ENCODE measurements at places on chromosomes 3 and 15.

DNA sequence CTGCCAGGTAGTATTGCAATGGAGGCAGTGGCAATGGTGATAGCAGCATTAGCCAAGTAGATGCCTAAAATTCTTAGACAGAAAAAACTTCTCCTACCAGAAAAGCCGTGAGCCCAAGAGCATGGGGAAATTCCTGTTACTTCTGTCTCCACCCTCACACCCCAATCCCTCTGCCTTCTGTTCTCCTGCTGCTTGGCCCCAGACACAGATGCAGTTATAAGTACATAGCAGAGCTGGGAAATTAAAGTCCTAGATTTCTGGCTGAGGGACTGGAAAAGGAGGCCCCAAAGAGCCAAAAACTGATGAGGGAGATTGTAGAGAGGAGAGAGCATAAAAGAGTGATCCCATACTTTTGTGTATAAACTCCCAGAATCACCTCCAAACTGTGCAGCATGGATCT lies 166.9 kb downstream of the SMAD6 start:
- no peak for DNase-seq

DNA sequence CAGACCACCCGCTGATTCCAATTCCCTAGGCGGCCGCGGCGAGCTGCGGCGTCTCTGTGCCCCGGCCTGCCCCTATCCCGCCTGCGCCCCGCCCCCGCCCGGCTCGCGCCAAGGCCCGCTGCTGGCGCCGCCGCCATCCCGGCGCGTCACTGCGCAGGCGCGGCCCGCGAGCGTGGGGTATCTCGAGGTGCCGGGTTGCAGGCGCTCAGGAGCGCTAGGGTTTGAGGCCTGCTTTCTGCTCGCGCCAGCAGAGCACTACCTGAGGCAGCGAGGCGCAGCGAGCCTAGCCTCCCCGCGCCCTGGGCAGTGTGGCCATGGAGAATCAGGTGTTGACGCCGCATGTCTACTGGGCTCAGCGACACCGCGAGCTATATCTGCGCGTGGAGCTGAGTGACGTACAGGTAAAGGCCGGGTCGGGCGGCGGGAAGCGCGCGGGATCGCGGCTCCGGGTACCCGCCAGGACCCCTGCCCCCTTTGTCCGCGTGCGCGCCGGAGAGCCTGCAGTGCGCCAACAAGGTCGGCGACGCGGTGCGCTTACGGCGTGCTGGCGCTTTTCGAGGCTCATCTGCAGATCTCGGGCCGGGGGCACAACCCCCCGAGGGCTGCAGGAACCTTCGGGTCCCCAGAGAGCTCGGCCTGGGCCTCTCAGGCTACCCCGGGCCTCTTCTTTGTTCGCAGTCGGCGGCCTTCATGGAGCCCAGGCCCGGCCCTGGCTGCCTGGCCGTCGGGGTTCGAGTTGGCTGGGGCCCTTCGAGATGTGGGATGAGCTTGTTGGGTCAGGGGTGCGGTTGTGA lies at the start of gene HACD3:
Gene HACD3, plus strand, starts transcription at position 146 of the 794 bp plus-strand sequence. Its CDS starts 169 bp downstream, at position 315.
- DNase-seq: peak; percentile 86

DNA sequence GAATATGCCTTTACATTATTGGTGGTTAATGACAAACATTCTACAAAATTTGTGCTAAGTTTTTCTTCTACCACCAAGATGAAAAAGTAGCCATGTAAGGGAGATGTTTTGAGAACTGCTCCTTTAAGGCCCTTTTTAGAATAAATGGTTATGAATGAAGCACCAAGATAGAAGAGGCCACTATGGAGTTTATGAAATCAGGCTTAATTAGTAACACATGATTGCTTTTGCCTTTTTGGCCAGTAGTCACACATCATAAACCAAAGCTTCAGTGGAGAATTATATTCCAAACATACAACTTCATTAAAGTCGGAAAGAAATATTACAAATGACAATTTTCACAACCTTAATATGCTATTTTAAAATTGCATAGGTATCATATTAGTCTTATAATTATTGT lies 331.7 kb downstream of the RBMS3 start:
- DNase-seq: no peak

DNA sequence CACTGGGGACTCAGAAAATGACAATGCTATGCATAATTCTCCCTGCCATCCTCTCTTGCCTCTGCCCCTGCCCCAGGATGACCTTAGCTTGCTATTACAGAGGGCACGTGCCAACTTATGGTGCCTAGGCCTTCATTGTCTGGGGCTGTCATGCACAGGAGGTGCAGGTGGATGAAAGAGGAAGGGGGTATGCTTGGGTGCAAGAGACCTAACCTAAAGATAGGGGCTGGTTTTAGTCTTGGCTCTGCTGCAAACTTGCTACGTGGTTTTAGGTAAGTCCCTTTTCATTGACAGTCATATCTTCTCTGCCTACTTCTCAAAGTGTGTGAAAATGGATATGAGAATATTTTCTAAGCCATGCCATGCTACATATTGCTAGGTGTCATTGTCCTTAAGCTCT lies 161.3 kb downstream of the EPHB1 start:
- no peak for DNase-seq

DNA sequence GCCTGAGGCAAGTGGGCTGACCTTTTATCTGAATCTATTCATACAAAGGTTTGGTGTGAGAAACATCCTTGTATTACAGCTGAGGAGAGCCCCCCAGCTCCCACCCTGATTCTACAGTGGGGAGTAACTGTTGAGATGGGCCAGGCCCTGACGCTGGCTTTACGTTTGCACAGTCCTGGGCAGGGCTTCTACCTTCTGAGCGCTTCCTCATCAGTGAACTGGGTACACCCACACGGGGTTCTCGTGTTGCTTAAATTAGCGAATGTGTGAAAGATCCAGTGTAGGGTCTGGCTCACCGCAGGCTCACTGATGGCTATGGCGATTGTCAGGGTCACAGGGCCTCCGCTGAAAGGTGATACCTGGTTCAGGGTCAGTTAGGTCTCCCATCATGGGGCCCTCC lies 7.3 kb upstream of the GHRL start:
- no peak for DNase-seq

- DNase-seq: no peak
Observed at GRCh38 chr3:126266291-126266840, 86.0 kb upstream of the ALDH1L1 start.

DNA sequence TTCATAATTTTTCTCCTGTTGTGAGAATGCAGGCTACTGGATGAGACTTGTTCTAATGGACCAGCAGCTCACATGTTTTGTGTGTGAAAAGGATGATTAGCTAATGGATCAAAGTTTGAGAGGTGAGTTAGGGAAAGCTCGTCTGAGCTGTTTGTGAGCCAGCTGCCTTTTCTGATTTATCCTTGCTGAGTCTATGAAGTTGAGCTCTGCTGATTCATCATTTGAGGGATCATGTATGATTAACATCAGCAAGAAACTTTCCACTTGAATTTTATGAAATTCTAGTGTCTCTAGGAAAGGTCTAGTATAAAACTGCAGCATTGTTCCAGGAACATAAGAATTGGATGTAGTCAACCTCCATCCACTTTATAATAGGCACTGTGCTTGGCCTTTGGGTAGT lies 698.7 kb downstream of the NTRK3 start:
- DNase-seq: no peak

DNA sequence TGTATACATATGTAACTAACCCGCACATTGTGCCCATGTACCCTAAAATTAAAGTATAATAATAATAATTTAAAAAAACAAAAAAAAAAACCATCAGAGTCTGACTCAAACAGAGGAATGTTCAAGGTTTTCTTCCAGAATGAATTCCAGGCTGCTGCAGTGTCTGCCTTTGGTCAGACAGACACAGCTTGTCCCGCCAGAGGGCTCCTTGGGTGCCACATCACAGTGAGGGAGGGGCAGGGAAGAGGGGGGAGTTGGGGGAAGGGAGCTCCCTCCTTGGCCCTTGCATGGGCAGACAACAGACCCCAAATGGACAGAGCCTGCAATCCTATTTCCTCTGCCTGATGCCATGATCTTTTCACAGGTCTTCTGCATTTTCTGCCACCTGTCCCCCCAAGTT lies 36.5 kb downstream of the ITGB5 start:
- DNase-seq: no peak

- DNase-seq: no peak
Observed at GRCh38 chr3:142794508-142794907, 70.7 kb downstream of the TRPC1 start.

DNA sequence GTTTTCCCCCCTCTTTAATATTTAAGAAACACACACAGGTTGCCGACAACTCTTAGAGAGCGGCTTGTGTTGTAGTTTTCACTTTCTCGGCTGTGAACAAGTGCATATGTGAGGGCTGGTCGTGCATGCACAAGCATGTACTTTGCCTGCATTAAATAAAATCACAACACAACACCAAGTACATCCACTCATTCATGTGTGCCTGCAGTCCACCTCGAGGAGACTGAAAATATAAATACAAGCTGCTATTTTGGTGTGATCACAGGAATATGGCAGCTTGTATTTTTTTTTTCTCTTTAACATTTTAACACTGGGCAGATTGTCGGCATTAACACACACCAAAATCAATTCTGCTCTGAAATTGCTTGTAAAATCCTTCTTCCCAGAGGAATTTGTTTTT lies 346.4 kb downstream of the TBC1D5 start:
- DNase-seq: no peak

DNA sequence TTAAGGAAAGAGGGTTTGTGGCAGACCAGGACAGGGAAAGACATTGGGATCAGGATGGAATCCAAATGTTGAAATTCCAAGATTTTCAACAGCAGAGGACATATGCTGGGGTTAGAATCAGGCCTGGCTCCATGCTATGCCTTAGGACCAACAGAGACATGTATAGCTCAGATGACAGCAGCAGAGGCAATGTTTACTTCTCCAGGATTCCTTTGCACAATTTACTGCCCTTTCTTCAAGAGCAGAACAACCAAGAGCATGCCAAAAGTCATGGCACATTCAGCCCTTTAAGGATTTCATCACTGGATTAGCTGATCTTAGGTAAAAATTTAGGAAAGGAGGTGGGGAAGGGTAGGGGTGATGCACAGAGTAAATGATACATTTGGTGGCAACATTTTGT lies 69.6 kb upstream of the GSK3B start:
- DNase-seq: no peak

- DNase-seq: no peak
Observed at GRCh38 chr3:30502051-30502741, 104.2 kb upstream of the TGFBR2 start.

DNA sequence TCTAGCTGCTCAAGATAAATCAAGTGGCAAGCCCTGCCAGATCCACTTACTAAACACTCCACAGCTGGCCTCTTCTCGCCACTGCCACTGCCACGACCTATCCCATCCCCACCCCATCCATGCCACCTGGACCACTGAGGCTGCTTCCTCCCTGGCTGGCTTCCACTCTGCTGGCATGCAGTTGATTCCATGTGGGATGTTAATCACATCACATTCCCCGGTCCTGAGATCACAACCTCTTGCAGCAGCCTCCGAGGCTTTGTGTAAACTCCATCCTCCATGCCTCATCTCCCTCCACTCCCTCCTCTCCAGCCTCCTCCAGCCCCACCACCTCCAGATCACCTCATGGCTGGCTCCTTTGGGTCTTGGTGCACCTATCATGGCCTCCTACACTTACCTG lies 7.7 kb downstream of the NCKIPSD start:
- DNase-seq: no peak

DNA sequence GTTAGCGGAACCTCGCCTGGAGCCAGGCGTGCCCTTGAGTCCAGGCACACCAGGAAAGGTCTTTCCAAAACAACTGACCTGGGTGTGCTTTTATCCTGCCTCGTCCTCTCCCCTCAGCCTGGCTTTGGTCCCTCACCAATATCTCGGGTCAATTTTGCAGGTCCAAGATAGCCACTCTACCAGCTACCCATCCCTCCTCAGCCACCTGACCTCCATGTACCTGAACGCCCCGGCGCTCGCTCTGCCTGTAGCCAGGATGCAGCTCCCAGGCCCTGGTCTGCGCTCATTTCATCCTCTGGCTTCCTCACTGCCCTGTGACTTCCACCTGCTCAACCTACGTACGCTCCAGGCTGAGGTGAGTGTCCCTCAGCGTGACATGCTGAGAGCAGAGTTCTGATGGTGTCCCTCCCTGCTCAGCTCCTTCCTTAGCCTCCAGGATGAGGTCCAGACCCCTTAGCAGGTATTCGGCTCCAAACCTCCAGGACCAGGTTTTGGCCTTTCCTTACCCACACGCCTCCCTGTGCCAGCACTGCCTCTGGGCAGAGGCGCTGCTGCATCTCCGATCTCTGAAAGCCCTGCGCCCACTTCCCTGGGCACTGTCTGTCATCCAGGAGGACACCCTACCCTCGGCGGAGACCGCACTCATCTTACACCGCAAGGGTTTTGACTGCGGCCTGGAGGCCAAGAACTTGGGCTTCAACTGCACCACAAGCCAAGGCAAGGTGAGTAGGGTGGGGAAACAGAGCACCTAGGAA lies 14.1 kb downstream of the HDDC3 start:
- DNase-seq: no peak

DNA sequence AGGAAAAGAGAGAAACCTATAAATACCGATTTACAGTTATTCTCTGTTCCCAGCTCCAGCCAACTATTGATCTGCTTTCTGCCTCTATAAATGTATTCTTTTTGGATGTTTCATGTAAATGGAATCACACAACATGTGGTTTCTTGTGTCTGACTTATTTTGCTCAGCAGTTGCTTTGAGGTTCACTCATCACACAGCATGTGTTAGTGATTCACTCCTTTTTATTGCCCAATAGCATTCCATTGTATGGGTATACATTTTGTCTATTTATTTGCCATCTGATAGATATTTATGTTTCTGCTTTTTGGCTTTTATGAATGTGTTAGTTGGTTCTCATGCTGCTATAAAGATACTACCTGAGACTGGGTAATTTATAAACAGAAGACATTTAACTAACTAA lies 23.6 kb downstream of the CCR1 start:
- DNase-seq: no peak

DNA sequence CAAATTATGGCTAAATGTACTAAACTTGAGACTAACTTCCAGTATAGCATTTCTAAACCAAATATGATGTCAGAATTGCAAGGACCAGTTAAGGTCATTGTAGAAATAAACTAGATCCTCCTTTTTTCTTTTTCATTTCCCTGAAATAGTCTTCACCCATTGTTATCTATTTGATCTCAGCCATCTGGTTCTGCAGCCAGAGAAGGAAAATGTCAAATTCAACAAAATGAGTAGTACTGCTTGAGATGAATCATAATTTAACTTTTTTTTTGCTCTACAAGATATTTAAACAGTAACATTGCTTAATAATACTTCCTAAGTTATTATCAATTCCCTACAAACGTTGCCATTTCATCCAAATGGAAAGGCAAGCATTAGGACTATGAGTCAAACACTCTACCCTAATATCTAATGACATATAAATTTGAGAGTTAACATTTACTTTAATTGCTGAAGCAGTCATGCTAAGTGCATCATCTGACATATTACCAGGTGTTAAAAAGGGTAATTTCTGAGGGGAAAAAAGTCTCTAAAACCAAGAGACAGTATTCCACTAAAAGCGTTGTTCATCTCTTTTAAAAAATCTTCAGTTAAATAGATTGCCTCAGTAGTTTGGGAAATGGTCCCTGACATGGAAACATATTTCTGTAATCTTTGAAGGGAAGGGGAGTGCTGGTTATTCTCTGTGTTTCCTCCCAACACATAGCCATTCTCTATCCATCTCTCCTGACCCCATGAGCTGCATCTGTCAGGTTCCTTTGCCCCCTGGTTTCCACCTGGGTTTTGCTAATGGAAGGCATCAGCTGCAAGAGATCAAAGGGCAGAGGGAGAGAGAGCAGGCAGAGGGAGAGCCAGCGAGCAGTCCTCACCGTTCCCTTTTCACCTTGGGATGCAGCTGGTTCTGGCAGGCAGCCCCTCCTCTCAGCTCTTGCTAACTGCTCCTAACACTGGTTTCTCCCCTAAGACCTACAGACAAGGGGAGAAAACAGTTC lies 138.5 kb downstream of the ARPP21 start:
- no peak for DNase-seq

- no peak for DNase-seq
Observed at GRCh38 chr3:53238051-53238850, 17.6 kb downstream of the TKT start.

All from stimulated activated naive CD4-positive, alpha-beta T cell treated with Interleukin-2 at 50 U/mL for 16 hours (primary cell).